ENCODE measurements at places on chromosomes 7 and 10.

DNA sequence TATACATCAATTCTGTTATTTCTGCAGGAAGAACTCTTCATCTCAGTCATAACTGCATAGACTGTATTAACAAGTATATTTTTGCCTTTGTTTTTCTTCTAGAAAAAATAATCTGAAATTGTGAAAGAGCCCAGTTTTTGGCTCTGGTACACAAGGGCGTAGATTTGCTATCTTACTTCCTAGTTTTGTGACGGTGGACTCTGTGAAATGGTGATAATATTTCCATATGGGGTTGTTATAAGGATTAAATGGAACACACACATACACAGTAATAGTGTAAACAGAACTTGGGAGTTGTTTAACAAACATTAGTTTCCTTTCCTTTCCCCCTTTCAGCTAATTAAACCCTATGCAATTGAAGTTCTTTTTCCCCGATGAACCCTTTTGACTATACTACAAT lies 108.7 kb downstream of the MKLN1 start:
- DNase-seq, result no peak

DNA sequence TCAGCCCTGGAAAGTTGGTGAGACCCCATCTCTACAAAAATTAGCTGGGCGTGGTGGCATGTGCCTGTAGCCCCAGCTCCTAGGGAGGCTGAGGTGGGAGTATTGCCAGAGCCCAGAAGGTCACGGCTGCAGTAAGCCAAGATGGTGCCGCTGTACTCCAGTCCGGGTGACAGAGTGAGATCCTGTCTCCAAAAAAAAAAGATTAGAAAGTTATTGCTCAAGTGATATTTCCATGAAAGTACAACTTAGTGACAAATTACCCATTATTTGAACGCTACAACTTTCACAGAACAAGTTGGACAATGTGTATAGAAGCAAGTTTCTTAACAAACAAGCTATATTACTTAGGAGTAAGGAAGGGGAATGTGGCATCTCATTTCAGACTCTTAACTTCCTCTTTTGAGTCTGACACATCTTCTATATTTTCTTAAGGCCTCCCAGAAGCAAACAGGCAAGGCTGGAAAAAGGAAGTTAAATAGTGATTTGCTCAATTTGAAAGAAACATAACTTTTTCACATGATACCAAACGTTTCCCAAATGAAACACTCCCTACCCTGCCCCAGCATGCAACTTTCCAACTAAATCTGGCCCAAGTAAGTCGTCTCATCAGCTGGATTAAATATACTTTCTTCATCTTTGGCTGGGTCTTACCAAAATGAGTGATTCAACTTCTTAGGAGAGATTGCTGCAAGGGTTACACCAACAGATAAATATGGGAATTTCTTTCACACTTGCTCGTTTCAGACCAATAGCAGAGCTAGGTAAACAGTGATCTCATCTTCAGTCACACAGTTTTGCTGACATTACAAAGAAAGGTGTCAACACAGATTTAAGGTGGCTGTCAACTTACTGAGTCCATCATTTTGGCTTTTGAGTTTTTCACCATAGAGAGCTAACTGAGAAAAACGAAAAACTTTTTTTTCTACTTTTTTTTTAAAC lies 66.3 kb upstream of the KLF6 start:
- no peak for DNase-seq

- DNase-seq, result no peak
Measured at GRCh38 chr10:27578316-27578715, 74.2 kb downstream of the RAB18 start.

DNA sequence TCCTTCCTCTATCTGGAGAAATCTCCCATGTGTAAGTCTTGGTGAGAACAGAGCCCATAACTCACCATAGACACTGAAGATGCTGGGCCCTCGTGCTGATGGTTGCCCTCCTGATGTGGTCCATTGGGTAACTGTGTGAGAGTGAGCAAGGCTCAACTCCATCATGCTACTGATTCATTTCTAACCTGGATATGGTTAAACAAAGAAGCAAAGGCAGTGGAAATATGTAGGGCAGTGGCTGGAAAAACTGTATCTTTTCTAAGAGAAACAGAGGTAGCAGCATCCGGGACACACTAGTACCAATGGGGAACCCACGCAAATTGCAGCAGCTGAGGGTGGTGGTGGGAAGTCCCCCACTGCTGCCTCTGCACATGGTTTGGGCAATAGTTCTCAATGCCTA lies 221.7 kb downstream of the KLF6 start:
- DNase-seq, result no peak

DNA sequence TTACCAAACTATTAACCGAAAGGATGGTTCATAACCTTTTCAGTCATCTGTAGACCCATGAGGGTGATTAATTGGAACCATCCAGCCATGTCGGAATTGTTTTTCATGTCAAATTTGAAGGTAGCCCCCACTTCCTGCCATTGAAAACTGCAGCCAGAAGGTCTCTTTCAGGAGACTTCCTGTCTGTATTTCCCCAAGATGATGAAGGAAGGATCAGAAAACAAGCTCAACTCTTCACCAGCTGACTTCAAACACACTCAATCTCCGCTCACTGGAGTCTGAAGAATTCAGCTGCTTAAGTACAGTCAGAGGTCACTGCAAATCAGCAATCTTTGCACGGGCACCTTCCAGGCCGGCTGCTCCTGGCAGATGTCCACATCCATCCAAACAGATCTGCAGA lies 291.7 kb upstream of the NPVF start:
- DNase-seq, result no peak

Data from left ventricle myocardium superior (tissue), 1 donor.